Lower lobe of right lung (tissue), 2 donors: ENCODE measurements at places on chromosomes 16 and 17. TPM values are rescaled to one million over a fixed set of nuclear protein-coding genes. Genes with fewer than 3 reads are reported as not detected.
A peak's percentile ranks its signal among the peaks of the same experiment; 100 is the strongest.

DNA sequence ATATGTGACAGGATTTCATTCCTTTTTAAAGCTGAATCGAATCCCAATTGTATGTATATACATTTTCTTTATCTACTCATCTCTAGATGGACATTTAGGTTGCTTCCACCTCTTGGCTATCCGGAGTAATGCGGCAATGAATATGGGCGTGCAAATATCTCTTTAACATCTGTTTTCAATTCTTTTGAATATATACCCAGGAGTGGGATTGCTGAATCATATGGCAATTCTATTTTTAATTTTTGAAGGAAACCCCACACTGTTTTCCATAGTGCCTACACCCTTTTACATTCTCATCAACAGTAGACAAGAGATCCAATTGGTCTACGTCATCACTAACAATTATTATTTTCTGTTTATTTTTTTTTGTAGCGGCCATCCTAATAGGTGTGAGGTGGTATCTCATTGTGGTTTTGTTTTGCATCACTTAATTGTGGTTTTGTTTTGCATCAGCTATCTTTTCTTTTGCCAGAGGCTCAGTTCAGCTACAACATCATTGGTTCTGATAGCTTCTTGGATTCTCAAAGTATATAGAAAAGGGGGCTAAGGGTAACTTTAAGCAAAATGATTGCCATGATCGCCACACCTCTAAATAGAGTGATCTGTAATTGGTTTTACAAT, 25.6 kb upstream of the MAP2K6 start:
- DNase-seq = no peak

DNA sequence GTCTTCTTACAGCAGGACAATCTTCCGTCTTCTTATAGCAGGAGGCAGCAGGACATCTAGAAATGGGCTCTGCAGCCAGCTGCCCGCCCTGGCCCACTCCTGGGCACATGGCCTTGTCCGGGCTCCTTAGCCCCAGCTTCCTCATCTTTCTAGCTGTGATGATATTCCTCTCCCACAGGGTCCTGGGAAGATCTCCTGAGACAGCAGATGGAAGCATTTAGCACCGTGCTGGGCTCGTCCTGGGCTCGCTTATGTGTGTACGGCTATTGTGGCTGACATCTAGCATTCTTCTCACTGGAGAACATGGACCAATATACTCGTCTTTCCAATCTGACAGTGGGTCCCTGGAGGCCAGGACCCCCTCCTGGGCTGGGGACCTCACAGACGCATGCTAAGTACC, 48.5 kb downstream of the TIMM22 start:
- peak; percentile 17 for DNase-seq

GRCh38 chr17:28335959-28336871, 654 bp downstream of the TNFAIP1 start:
- DNase-seq = no peak

The BCO1 gene
- total RNA-seq = 0.74 TPM

DNA sequence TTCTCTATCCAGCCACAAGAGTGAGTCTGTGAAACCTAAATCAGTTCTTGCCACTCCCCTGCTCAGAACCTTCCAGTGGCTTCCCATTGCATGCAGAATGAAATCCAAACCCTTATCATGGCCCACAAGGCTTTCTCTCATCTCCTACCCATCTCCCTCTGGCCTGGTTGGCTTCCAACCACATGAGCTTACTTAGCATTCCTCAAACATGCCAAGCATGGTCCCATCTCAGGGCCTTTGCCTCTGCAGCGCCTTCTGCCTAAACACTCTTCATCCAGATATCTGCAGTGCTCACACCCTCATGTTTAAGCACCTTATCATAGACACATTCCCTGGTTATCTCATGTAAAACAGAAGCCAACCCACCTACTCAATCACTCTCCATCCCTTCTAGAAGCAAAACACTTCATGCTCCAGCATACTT, 15.5 kb downstream of the TK2 start:
- no peak for DNase-seq

GRCh38 chr16:31453255-31454204, 5.8 kb upstream of the ARMC5 start:
- peak; percentile 64 for DNase-seq

The SOST gene
- not detected for total RNA-seq
